ENCODE measurements at places on chromosomes 12 and 14. TPM values are rescaled to one million over a fixed set of nuclear protein-coding genes. Genes with fewer than 3 reads are reported as not detected.

Gene KRT78
- not detected for total RNA-seq

Gene SDR9C7
- not detected for total RNA-seq

Gene TAS2R8
- not detected for total RNA-seq

Gene OTOGL
- total RNA-seq, result not detected

Gene GPR68
- 0.03 TPM for total RNA-seq

Gene IL26
- total RNA-seq, result not detected

Gene PPFIA2
- total RNA-seq, result not detected

Gene PRPH
- 1.6 TPM for total RNA-seq

Gene AQP6
- total RNA-seq, result not detected

Gene RDH5
- 2.2 TPM for total RNA-seq

Gene FAIM2
- 0.02 TPM for total RNA-seq

Gene C12orf56
- total RNA-seq, result 0.03 TPM

Gene PLEKHG3
- 50.8 TPM for total RNA-seq

Gene SPTLC2
- 24.5 TPM for total RNA-seq

Gene P2RX2
- not detected for total RNA-seq

Gene ACOT4
- 1.9 TPM for total RNA-seq

Gene TPH2
- total RNA-seq, result not detected

Gene ENDOU
- not detected for total RNA-seq

Gene ESPL1
- total RNA-seq, result 21.3 TPM

Gene MYRFL
- not detected for total RNA-seq

Gene SMCO3
- not detected for total RNA-seq

Gene ADCY4
- total RNA-seq, result not detected

Gene SIX4
- 2.7 TPM for total RNA-seq

Gene ADAM20
- total RNA-seq, result not detected

Gene GLI1
- 9.3 TPM for total RNA-seq

Gene SDS
- total RNA-seq, result 0.42 TPM

Gene ADAM21
- not detected for total RNA-seq

Gene ACSM4
- not detected for total RNA-seq

Gene FOXN4
- 0.06 TPM for total RNA-seq

Gene RTN1
- total RNA-seq, result 0.06 TPM

Gene KRT81
- 4,015 TPM for total RNA-seq

Gene GNB3
- 2.2 TPM for total RNA-seq

Gene KITLG
- 12.1 TPM for total RNA-seq

Gene TMEM121
- 6.9 TPM for total RNA-seq

Gene TTLL5
- 14.4 TPM for total RNA-seq

Gene TOMM20L
- total RNA-seq, result not detected

Gene CCDC198
- total RNA-seq, result 2.9 TPM

Gene BTBD6
- 41.5 TPM for total RNA-seq

Gene YEATS4
- 47.0 TPM for total RNA-seq

Gene PAH
- not detected for total RNA-seq

Gene CLEC1B
- total RNA-seq, result not detected

Gene SMOC1
- 19.6 TPM for total RNA-seq

Gene GARIN6
- total RNA-seq, result not detected

Gene SCARB1
- total RNA-seq, result 158 TPM

Gene CLEC2D
- 0.53 TPM for total RNA-seq

Gene TCL1B
- total RNA-seq, result not detected

Gene SLC39A5
- total RNA-seq, result not detected

Gene TMEM229B
- 0.17 TPM for total RNA-seq

Gene CLEC7A
- total RNA-seq, result not detected

Gene STYK1
- total RNA-seq, result 0.28 TPM

Gene SHMT2
- 131 TPM for total RNA-seq

Gene ESRRB
- total RNA-seq, result 0.17 TPM

Gene RASAL1
- total RNA-seq, result 0.45 TPM

Gene SERPINA9
- not detected for total RNA-seq

Gene IGF1
- total RNA-seq, result not detected

Gene HOXC6
- total RNA-seq, result 5.3 TPM

Gene RD3L
- not detected for total RNA-seq

Measured in A549 treated with CORT108297 at 1 μM for 4 hours (cell line).